Epithelial cell of proximal tubule (primary cell): ENCODE measurements at places on chromosomes 2 and 18. TPM values are rescaled to one million over a fixed set of nuclear protein-coding genes. Genes with fewer than 3 reads are reported as not detected.

DNA sequence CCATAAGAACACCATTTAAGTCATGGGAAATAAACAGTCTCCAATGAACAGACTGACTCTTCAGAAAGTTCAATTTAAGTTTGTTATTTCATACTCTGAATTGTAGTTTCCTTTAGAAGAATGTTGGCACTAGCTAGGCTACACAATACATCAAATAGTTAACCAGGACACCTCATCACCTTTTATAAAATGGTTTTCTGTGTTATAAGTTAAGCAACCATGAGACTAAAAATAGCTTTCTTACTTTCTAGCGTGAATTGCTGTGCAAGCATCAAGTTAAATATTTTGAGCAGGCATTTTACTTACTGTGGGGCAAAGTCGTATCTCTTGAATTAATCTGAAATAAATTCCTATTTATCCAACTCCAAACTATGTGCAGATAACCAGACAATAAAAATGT is 1092.6 kb upstream of the SLC39A10 start:
- DNase-seq: no peak

GRCh38 chr2:224039770-224040440 is 819 bp upstream of the SERPINE2 start:
- DNase-seq: no peak

- peak; percentile 20 for DNase-seq
These were observed 60.6 kb downstream of the ITGA4 start for GRCh38 chr2:181517685-181518301.

DTNA gene
- total RNA-seq: 7.5 and 15.2 TPM in 2 replicates

- DNase-seq: peak; percentile 89
These were observed 71.7 kb downstream of the HS1BP3 start for GRCh38 chr2:20578895-20579825.

DNA sequence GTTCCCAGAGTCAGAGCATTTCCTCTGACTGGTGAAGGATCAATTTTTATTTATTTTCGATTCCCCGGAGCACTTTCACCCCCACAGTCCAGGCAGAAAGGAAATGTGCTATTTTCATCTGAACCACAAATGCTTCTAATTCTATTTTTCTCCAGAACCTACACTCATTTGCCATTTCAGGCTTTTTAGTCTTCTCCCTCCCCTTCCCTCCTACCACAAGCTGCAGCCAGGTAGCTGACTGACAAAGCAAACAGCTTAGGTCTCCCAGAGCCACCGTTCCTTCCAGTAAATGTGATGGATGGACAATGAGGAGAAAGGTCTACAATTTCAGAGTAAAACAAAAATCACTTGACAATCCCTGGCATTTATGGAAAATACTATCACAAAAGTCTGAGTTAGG is 76.9 kb downstream of the KLF7 start:
- DNase-seq: no peak

GRCh38 chr2:172516299-172516698 is 39.6 kb upstream of the PDK1 start:
- DNase-seq: no peak

DNA sequence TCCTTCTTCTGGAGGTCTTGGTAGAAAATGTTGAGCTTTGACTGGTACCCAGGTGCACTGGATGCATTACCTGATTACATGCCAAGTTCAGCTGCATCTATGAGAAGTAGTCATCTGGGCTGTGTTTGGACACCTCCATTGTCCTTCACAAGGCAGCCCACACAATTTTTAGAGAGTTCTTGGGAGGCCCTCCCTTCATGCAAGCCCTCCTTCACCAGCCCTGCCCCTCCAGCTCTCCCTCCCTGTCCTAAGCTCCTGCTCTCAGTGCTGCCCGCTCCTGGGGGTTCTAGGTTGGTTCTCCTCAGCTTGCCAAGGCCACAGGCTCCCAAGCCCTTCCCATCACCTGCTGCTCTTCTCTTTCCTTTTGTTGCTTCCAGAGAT is 148.7 kb downstream of the DYSF start:
- no peak for DNase-seq

GRCh38 chr2:20113986-20114938 is 62.8 kb upstream of the LAPTM4A start:
- DNase-seq: no peak

DNA sequence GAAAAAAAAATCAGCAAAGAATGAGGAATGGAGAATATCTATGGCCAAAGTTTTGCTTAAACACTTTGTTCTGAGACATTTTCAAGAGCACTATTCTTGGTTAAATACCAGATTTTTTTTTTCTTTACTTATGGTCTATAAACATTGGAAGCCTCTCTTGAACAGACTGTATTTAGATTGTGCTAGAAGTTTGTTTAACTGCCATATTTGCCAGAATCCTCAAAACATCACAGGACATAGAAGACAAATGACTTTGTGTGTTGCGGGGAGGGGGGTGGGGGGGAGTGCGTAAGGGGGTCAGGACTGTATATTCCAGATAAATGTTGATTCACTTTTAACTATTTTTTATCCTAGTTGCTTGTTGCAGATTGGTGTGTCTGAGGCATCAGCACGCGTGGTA is 262.0 kb downstream of the MEIS1 start:
- no peak for DNase-seq

- DNase-seq: no peak
These were observed 54.7 kb downstream of the RTN4 start for GRCh38 chr2:54995553-54995952.

GRCh38 chr2:159066541-159067156 is 98.2 kb downstream of the TANC1 start:
- DNase-seq: no peak

DNA sequence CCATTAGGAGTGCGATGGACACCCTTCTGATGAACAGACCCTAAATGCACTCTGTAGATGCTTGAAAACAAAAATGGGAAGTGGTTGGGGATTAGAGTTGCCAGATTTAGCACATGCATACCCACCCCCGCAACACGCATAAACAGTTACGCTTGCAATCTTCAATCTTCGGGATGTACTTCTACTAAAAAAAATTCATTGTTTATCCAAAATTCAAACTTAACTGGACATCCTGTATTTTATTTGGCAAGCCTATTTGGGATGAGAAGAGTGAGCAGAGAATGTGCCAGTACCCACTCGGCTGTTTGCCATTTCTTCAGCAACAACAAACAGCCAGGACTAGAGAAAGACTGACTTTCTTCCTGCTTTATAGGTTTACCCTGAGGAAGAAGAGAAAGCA is 18.4 kb downstream of the KIAA2012 start:
- DNase-seq: no peak

DNA sequence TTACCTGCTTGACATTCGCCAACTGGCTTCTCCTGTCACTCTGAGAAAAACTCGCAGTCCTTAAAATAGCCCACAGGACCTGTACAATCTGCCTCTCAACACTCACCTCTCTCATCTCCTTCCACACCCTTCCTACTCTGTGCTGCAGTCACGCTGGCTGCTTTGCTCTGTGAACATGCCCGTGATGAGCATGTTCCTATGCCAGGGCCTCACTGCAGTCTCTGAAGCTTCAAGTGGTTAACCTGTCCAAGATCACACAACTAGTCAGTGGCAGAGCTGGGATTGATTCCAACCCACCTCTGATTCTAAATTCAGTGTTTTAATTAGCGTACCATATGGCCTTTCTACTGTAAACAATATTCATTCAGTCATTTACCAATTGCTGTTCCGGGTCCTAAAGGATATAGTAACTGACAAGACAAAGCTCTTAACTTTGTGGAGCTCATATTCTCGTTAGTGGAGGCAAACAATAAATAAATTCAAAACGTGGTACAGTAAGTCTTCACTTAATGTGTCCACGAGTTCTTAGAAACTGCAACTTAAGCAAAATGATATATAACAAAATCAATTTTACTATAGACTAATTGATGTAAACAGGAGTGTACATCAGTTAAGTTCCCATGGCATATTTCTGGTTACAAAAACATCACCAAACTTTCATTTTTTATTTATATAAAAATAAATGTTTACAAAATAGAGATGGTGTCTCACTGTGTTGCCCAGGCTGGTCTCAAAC is 38.9 kb upstream of the FBXO11 start:
- no peak for DNase-seq

DNA sequence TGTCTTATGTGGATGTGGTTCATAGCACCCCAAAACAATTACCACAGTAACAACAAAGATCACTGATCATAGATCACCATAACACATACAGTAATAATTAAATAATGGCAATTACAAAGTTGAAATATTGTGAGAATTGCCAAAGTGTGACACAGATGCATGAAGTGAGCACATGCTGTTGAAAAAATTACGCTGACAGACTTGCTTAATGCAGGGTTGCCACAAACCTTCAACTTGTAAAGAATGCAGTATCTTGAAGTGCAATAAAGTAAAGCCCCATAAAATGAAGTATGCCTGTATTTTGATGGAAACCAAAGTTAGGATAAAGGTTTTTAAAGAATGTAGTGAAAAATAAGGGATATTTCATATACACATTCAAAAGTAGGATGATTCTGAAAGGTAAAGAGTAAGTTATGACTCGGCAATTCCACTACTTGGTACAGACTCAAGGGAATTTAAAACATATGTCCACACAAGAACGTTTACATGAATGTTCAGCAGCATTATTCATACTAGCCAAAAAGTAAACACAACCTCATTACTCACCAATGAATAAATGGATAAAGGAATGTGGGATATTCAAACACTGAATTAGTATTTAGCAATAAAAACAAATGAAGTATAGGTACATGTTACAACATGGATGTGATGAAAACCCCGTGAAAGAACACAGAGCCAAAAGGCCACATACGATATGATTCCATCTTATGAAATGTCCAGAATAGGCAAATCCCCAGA is 61.6 kb downstream of the SCN9A start:
- DNase-seq: peak; percentile 0

GRCh38 chr2:7452110-7452876 is 535.1 kb downstream of the RNF144A start:
- DNase-seq: no peak

DNA sequence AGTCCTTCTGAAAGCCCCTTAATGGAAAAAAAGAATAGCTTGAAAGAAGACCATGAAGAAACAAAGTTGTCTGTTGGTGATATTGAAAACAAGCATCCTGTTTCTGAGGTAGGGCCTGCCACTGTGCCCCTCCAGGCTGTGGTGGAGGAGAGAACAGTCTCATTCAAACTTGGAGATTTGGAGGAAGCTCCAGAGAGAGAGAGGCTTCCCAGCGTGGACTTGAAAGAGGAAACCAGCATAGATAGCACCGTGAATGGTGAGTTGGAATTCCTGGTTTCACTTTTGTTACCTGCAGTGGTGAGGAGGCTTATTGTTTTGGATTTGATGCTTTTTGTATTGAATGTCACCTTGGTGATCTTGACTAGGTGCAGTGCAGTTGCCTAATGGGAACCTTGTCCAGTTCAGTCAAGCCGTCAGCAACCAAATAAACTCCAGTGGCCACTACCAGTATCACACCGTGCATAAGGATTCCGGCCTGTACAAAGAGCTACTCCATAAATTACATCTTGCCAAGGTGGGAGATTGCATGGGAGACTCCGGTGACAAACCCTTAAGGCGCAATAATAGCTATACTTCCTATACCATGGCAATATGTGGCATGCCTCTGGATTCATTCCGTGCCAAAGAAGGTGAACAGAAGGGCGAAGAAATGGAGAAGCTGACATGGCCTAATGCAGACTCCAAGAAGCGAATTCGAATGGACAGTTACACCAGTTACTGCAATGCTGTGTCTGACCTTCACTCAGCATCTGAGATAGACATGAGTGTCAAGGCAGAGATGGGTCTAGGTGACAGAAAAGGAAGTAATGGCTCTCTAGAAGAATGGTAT is 13.3 kb downstream of the SLC20A1 start:
- no peak for DNase-seq

STEAP3 gene
- total RNA-seq: 27.8 and 35.1 TPM in 2 replicates

DNA sequence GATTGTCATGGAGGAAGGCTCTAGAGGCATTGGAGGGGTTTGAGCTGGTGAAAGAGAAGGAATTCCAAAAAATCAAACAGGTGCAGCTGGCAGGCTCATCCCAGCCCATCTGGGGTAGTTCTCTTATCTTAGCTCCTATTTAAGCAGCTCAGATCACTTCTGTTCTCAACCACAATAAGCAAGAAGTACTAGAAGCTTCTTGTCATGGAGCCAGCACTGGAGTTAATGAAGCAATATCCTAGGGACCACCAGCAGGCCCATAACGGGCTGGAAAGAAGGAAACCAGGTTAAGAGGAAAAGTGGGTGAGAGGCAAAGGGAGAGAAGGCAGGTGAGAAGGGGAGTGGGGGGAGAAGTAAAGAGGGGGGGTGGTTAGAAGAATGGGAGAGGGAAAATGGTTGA is 100.7 kb upstream of the ZFP36L2 start:
- DNase-seq: no peak

DYNAP gene
- total RNA-seq: not detected in 2 replicates

- peak; percentile 9 for DNase-seq
These were observed 378.7 kb downstream of the PARD3B start for GRCh38 chr2:204923957-204924356.

- no peak for DNase-seq
These were observed 22.9 kb downstream of the DOK1 start for GRCh38 chr2:74577448-74577847.

GRCh38 chr18:811182-811891 is 705 bp downstream of the YES1 start:
- DNase-seq: no peak

DNA sequence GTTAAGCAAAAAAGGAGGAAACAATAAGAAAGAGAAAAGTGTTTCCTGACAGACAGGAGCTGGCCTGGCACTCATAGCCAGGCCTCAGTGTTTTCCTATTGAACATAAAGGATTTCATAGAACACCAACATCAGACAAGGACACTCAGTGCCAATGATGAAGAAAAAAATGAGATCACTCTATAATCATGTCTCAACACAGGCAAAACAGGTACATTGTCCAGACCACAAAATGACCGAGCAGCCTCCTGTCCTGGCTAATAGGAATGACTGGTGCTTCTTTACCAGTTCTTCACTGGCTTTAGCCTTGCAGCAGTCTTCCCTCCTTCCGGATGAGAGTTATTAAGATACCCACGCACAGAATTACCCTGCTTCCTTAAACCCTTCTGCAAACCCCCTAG is 35.6 kb downstream of the SEMA4F start:
- DNase-seq: no peak

- DNase-seq: no peak
These were observed 110.0 kb upstream of the GCFC2 start for GRCh38 chr2:75820693-75821092.

RAB17 gene
- total RNA-seq: 0.94 and 6.1 TPM in 2 replicates

DNA sequence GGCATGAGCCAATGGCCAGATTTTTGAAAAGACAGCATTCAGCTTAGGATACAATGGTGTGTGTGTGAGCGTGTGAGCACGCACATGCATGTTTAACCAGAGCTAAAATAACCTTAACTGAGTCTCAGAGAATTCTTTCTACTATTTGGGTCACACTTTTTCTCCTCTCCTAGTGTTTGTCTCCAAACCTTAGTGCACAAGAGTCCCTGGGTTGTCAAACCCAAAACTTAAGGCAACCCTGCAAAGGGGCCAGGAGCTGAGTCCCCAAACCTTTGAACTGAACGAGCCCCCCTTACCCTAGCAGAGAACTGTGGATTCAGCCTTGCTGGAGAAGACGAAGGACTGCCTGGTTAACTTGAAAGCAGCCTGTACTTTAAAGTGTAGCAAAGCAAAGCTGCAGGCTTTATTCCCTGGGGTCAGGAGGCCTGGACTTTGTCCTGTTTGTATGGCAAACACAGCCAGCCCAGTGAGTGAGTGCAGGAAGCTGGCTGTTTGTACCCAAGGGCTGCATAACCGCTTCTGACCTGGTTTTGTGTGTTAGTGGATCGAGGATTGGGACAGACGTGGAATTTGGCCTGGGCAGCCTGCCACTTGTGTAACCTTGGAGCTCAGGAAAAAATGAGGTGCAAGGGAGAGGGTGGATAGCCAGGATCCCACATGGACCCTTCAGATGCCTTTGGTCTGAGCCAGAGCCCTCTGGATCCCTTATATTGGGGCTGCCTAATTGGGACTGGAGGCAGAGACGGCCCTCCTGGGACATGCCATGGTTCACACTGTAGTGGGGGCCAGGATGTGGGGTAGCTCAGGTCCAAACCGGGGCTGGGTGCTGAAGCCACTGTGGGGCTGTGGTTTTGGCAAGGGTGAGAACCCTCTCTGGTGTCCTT is 6.4 kb upstream of the PSMD1 start:
- DNase-seq: no peak
